ENCODE measurements at places on chromosomes 7 and 10.

- DNase-seq: no peak
Observed at GRCh38 chr7:121376979-121377378, 19.1 kb downstream of the FAM3C start.

DNA sequence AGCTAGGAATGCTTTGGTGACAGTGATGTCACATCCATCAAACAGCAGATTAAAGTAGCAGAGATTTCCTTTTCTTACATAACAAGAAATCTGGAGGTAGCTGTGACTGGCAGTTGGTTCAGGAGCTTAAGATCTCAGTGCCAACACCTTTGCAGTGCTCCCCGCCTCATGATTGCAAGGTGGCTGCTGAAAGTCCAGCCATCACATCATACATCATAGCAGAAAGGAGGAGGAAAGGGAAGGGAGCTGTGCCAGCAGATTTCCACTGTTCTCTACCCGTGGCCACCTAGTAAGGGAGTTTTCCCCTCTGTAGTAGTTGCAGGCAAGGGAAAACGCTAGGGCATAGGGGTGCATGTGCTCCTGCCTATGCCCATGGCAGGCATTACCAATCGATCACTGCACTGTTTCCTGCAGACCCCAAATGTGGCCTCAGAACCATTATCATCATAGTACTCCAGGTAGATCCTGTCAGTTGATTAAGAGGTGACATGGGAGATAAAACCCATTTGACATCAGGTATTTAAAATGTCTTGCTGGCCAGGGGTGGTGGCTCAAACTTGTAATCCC lies 57.9 kb upstream of the GTF2IRD1 start:
- no peak for DNase-seq

GRCh38 chr7:149869867-149870266 lies 3.9 kb upstream of the ATP6V0E2 start:
- DNase-seq: no peak

- no peak for DNase-seq
Observed at GRCh38 chr10:60073781-60074656, 167.7 kb upstream of the CCDC6 start.

- no peak for DNase-seq
Observed at GRCh38 chr10:119360181-119360921, 153.0 kb downstream of the GRK5 start.

DNA sequence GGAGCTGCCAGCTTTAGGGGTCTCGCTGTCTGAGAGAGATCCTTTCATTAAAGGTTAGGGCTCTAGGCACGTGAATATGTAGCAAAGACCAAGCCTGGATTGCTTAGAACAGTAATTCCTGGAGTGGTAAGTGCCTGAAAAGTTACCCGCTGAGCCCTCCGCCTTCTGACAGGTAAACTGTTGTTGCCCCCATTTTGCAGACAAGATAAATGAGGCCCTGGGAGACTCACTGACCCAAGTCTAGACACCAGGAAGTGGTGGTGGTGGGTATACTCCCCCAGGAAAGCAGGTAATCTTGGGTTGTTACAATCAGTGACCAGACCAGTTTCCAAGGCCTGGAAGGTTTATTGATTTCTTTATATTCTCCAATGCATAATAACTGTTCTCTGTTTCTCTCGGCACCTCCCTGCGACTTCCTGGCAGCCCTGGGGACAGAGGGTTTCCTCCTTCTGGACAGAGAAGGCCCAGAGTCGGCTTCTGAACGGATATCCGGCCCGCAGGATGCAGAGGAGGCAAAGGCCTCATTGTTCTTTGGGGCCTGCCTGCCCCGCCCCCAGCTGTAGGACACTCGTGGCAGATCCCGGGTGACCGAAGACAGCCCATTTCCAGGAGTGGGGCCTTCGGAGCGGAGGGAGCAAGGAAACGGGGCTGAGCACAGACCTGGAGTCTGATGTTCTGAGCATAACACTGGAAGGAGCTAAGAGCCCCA lies 1.3 kb upstream of the GRK5 start:
- DNase-seq: no peak

All from NCI-H2029 treated with DMSO at 0.1 percent for 48 hours (cell line).